ENCODE measurements at places on chromosomes 12 and 14.

- DNase-seq = no peak
Measured at GRCh38 chr14:28762303-28762954, 4.2 kb upstream of the FOXG1 start.

GRCh38 chr12:108915632-108916133, 35.8 kb downstream of the DAO start:
- no peak for DNase-seq

DNA sequence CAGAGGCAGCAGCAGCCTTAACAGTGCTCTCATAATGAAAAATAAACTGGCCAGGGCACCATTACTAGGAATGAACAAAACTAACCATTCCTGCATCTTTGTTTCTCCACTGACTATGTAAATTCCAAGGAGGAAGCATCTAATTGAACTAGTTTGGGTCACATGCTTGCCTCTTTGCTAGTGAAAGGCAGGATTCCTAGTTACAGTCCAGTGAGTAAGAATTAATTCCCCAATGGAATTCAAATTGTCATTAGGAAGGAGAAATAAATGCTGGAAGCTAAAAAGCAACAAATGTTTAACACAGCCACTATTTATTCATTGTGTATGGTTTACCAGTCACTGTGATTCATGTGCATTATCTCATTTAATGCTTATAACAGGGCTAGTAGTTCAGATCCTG, 316.0 kb downstream of the CCDC91 start:
- no peak for DNase-seq

DNA sequence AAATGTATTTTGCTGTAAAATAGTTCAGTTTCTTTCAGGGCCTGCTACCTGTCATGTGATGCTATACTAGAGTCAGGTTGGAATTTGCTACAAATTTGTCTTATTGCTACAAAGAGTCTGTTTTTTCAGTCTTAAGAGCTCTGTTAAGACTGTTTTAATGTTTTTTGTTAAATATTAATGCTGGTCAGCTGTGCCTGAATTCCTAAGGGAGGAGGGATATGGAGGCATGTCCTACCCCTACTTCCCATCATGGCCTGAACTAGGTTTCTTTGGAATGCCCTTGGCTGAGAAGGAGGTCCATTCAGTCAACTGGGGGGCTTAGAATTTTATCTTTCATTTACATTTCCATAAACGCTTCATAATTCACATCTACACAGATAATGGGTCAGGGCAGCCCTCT, 30.0 kb downstream of the IQSEC3 start:
- no peak for DNase-seq

DNA sequence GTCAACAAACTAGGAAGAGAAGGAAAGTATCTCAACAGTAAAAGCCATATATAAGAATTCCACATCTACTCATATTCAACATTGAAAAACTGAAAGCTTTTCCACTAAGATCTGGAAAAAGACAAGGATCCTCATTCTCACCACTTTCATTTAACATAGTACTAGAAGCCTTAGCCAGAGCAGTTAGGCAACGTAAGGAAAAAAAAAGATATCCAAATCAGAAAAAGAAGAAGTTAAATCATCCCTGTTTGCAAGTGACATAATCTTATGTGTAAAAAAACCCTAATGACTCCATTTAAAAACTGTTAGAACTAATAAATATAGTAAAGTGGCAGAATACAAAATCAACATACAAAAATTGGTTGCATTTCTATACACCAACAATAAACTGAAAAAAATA, 426.2 kb downstream of the BCAT1 start:
- no peak for DNase-seq

DNA sequence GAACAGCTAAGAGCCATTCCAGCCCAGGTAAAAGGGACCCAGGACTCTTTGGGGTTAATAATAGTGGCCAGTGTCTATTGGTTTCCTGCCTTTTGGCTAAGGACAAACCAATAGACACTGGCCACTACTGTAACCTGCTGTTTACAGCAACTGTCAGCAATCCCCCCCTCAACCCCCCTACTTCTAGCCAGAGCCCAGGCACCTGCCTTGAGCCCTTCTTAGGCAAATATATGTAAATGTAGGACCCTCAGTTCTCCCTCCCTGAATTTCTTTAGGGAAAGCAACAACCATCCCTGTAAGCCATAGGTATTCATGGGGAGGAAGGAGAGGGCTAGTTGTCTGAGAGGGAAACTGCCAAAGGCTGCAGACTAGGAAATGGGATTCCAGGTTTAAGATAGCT, 22.3 kb downstream of the HOXC4 start:
- no peak for DNase-seq

- no peak for DNase-seq
Measured at GRCh38 chr14:104245075-104245474, 106.7 kb downstream of the KIF26A start.

DNA sequence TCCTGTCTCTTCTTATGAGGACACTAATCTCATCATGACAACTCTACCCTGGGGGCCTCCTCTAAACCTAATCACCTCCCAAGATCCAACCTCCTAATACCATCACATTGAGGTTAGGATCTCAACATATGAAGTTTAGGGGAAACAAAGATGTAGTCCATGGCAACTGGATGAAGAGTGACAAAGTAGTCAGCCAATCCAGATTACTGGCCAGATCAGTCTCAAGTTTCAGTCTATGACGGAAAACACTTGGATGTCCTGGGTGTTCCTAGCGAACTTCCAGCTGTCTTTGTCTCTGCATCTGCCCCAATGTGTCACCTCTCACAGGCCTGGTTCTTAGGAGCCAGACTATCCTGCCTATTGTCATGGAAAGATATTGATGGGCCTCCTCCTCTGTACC, 630.8 kb downstream of the AACS start:
- no peak for DNase-seq

All from GF-D8 (cell line).